ENCODE measurements at places on chromosomes 2 and 18.

- DNase-seq = no peak
Observed at GRCh38 chr18:38963943-38964660, 1398.5 kb upstream of the CELF4 start.

DNA sequence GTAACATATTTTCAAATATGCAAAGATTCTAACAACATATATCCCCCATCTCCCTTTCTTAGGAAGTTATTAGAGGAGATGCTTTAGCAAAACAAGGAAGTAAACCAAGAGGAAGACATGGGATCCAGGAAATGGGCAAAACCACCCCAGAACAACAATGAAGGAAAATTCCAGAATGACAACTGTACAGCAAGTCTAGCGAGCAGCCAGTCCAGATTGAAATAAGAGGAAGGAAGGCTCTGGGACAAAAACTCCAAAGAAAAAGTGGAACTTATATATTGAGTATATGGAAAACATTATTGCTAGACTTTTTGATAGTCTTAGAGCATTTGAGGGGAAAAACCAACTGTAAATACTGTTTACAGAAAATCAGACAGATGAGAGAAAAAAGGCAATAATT is 2.9 kb upstream of the ARPC2 start:
- DNase-seq = no peak

DNA sequence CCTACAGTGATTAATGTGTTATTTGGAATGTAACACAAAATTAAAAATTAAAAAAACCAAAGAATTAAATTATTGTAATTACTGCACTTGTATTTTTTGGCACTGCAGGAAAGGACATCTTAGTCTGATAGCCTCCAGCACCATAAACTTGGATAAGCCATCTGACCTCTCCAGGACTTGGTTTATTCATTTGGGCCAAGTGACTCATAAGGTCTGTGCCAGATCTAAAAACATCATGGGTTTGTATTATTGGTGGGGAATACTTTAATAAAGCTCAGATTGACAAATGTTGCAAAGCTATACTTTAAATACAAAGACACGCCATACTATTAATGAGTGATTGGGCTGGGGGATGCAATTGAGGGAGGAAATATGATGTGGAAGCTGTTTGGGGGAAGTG is 225.2 kb downstream of the ZNF521 start:
- no peak for DNase-seq

GRCh38 chr2:12978066-12978835 is 261.5 kb downstream of the TRIB2 start:
- no peak for DNase-seq

- peak; percentile 55 for DNase-seq
Observed at GRCh38 chr2:189022053-189022481, 47.9 kb downstream of the COL3A1 start.

DNA sequence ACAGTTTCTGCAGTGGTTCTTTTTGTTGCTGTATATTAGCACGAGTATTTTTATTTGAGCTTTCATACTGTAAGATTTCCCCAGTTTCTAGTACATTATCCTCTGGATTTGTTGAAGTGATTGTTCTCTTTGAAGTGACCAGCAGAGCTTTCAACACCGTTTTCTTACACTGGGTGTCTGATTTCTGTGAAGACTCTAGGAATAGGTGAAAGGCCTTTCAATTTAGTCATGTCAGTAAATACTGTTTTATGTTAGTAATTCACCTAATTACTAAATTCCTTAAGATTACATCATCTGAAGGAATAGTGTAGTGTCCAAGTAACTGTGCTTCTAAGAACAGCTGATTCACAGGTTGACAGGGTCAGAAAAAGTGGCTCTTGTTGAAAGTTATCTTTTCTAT is 2.3 kb downstream of the PPM1B start:
- peak; percentile 21 for DNase-seq

DNA sequence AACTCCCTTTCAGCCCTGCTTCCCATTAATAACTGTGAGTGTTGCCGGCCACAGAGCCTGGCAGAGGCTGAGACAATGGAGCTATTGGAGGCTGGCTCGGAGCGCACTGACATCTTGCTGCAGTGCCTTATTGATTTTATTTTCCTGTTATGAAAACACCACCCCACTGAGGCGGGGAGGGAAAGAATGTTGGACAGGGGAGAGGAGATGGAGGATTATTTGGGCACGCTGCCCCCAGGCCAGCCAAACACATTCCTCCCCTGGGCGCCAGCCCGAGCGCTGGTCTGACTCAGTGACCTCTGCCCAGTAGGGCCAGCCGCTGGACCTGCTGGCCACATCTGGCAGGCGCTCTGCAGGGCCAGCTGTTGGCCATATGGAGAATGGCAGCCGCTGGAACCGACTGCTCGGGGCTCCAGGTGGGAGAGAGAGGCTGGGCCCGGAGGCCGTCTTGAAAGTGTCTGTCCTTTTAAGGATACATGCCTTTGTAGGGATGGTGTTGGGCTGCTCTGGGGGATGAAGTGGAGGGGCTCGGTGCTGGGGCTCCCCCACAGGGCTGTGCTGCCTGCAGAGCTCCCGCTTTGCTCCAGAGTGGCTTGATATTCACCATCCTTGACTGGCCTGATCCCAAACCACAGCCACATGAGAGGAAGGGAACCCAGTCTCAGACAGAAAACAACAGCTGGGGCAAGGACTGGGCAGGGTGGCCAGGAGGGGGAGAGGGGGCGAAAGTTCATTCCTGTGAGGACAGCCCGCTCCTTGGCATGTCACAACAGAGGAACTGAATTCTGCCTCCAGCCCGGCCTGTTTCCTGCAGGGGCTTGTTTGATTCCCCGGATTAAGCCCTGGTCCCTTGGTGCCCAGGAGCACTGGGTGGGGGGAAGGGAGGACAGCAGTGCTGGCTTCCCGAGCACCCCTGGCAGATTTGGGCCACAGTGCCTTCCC is 179.0 kb downstream of the KLHL29 start:
- DNase-seq = peak; percentile 94

DNA sequence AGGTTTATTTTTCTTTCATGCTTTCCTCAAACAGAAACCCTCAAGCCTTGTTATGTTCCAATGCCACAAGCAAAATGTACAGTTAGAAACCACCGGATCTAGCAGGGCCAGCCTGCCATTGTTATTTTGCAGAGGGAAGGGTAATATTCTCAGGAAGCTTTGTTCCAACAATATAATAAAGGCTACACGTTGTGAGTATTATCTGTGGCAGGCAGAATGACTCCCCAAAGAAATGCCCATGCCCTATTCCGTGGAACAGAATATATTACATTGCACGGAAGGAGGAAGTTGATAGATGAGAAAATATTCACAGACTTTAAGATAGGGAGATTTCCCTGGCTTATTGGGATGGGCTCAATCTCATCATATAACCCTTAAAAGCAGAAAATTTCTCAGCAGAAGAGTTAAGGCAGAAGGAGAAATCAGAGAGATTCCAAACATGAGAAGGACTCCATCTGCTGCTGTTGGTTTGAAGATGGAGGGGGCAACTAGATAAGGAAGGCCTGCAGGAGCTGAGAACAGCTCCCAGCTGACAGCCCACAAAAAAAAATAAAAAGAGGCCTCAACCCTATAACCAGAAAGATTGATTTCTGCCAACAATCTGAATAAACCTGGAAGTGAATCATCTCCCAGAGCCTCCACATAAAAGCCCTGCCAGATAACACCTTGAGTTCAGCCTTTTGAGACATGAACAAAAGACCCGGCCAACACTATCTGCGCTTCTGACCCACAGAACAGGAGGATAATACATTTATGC is 466.6 kb downstream of the LPIN1 start:
- no peak for DNase-seq

DNA sequence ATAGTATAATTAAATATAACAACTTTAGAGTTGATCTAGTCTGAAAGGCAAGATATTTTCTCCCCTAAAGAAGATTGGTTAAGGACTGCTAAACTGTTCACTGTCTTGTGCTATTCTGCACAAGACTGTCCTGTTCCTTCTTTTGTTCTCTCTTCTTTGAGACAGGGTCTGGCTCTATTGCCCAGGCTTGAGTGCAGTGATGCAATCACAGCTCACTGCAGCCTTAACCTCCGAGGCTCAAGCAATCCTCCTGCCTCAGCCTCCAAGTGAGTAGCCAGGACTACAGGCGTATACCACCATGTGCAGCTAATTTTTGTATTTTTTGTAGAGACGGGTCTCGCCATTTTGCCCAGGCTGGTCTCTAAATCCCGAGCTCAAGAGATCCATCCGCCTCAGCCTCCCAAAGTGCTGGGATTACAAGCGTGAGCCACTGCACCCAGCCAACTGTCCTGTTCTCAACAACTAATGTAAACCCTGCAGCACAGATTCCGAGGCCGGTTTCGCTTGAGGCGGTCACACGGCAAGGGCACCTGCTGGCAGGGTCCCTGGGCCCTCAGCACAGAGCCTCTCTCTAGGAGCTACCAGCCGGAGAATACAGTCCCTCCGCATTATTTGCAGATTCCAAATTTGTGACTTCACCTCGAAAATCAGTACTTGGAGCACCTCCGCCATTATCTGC is 16.4 kb downstream of the PXDN start:
- no peak for DNase-seq

DNA sequence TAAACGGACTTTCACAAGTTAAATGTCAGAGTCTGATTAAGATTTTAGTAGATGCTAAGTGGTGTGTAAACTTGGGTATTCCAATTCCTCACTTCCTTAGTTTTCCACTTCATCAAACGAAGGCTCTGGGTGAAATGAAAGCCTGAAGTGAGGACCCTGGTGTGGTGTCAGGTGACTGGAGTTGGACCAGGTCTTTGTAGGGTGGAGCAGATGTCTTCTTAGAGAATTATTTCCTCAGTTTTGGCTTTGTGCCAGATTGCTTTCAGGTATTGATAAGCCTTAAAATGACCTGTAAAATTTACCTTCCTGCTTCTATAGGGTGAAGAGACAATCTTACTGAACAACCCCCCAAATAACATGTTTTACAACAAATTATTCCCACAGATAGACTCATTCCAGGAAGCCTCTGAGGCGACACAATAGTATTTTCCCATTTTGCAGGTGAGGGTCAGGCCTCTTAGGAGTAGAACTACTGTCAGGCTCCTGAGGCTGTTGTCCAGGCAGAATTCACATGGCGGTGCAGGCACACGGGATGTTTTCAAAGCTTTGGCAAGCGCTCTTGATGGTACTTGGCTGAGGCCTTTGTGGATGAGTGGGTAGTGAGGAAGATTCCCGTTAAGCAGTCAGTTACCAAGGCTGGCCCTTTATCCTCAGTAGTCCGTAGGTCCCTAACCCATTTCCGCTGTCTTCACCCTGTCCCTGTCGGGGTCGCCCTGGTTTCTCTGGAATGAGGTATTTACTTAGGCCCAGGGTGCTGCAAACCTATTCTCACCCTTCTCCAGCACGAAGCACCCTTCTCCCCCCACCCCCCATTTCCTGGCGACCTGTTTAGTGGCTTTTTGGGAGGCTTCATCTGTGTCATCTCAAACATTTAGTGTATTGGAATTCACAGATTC is 6.6 kb downstream of the RPS7 start:
- DNase-seq = no peak

DNA sequence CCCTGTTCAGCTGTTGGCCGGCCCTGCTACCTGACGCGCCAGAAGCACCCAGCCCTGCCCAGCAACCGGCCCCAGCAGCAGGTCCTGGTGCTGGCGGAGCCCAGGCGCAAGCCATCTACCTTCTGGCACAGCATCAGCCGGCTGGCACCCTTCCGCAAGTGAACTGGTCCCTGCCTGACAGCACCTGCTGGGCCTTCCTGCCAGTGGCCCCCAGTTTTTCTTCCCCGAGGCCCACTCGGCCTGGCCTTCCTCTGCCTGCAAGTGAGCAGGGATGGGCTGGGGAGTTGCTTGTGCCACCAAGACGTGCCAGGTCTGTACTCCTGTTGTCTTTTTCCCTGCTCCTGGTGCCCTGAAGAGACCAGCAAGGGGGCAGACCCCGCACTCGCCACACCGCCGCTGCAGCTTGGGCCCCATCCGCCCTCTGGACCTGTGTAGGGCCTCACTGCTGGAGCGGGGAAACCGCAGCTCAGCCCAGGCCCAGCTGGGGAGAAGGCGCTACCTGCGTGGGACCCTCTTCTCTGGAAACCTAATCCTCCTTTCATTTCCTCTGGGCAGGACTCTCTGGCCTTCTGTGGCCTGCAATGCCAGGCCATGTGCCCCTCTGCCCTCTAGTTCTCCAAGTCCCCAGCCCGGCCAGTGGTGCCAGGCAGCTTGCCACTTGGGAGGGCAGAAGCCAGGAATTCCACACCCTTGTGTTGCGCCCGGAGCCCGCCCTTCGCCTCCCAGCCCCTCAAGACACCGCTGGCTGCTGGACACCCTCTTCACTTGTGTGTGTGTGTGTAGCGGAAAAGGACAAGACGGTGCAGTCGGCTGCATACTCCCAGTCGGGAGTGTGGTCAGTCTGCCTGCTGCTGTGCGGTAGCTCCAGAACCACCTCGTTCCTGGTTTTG is 47.0 kb downstream of the FAM168B start:
- no peak for DNase-seq

GRCh38 chr2:55779459-55780421 is 86.1 kb upstream of the PNPT1 start:
- DNase-seq = peak; percentile 77

- no peak for DNase-seq
Observed at GRCh38 chr2:124810132-124810531, 785.0 kb downstream of the CNTNAP5 start.

- DNase-seq = no peak
Observed at GRCh38 chr18:39681061-39681460, 2115.5 kb upstream of the CELF4 start.

DNA sequence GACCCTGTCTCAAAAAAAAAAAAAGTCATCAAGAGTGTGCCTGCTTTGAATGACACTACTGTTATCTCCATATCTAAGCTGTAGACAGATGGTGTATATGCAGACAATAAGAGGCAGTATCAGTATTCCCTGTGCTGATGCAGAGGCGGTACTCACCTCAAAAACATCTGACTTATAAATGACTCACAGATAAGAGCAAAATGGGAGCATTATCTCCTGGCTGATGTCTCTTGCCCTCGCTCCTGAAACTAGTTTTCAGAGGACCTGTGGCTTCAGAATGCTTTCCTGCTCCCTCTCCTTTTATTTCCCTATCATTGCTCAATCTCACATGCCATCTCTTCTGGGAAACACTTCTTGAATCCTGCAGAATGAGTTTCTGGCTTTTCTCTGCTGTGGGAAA is 289.6 kb downstream of the PTPRM start:
- peak; percentile 16 for DNase-seq
